ENCODE measurements at places on chromosomes 16 and 17.

DNA sequence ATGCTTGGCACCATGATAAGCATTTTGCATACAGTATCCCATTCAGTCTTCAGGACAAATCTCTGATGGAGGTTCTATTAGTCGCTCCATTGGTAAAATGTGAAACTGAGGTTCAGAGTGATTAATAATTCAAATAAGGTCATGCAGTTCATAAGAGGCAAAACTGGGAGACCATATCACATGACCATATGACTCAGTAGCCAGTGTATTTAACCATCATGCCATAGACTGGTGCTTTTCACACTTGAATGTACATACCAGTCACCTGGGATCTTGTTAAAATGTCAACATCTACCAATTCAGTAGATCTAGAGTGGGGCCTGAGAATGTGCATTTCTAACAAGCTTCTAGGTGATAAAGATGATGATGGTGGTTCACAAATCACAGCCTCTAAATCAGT is 4.3 kb downstream of the ACSM3 start:
- peak; percentile 0 for DNase-seq

GRCh38 chr17:67441052-67441895 is 64.2 kb downstream of the PITPNC1 start:
- peak; percentile 74 for DNase-seq

DNA sequence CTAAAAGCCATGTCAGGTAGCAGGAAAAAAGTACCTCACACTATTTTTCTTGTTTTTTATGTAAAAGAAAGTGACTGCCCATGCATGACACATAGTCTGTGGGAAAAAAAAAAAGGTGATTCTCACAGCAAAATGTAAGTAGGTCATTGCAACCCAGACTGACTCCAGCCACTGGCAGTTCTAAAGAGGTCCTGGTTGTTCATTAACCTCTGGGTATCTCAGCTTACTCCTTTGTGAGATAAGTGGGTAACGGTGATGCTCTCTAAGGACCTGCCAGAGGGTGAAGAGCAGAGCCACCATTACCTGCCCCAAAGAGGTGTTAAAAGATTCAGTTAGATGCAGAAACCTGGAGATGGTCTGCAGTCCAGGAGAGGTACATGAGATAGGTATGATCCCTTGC is 531.9 kb downstream of the GRIN2A start:
- DNase-seq, result no peak

DNA sequence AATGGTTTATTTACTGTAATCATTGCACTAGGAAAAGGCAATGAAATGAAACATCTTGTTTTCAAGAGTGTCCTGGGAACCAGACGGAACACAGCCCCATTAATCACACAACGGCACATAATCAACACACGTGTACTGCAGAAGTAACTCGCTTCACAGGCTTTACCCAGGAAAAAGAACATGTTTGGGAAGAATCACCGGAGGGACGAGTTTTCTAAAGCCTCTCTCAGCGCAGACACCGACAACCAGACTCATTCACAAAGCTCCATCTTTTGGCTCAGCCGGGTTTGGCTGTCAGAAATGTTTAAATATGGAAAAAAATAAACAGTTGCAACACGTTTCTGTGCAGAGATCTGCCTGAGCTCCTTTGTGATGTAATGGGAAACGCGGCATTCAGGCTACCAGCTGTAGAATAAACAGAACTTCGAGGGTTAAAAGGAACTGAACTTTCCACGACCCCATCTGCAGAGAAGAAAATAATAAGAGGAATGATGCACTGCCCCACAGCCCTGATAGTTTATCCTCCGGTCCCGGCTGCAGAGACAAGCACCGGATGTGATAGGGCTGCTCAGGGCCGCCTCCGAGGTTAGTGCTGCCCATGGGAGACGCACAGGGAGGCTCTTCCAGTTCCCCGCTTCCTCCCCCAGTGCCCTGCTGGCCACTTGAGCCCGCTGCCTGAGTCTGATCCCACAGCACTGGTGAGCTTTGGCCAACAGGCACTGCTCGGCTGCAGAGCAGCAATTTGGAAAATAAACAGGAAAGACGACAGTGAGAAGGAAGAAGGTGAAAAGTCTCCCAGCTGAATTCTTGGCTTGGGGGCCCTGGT is 119.8 kb downstream of the HIC1 start:
- DNase-seq, result peak; percentile 99

GRCh38 chr17:44966348-44967025 is 1.6 kb downstream of the C1QL1 start:
- no peak for DNase-seq

- no peak for DNase-seq
Measured at GRCh38 chr17:80185968-80186367, 16.1 kb downstream of the CARD14 start.

GRCh38 chr17:77489239-77489892 is 348.6 kb downstream of the SEC14L1 start:
- DNase-seq, result no peak

DNA sequence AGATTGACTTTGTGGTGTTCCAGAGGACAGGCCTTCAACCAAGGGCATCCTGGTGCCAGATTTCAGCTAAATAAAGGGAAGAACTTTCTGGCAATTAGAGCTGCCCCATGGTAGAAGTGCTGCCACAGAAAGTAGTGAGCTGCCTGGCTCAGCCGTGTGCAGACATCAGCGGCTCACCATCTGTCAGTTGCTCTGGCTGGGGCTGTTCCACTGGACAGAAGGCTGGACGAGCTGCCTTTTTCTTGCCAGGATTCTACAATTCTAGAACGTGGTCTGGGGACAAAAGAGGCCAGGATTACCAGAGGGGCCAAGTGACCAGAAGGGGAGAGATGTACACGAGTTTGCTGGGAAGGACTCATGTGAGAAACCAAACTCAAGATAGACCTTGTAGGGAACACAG is 107.0 kb upstream of the RPL38 start:
- no peak for DNase-seq

GRCh38 chr17:6752068-6752909 is 3.6 kb upstream of the XAF1 start:
- peak; percentile 100 for DNase-seq

DNA sequence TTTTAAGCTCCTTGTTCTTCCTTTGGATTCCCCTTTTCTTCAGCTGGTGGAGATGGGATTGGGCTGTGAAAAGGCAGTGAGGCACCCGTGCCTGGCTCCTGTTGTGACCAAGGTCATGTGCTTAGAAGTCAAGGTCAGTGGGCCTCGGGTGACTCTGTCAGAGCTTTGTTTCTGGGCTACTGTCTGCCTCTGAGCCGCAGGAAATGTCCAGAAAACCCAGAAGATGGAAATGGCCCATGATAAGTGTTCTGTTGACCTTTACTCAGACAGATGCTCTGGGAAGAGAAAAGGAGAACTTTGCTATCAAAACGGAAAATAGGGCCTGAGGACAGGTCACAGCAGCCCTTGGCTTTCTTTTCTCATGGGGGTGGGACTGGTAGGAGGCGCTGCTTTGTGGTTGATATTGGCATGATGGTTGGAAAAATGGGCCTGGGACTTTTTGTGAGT is 2.9 kb downstream of the ABCC1 start:
- no peak for DNase-seq

GRCh38 chr17:30477774-30478115 is 537 bp downstream of the GOSR1 start:
- peak; percentile 51 for DNase-seq

DNA sequence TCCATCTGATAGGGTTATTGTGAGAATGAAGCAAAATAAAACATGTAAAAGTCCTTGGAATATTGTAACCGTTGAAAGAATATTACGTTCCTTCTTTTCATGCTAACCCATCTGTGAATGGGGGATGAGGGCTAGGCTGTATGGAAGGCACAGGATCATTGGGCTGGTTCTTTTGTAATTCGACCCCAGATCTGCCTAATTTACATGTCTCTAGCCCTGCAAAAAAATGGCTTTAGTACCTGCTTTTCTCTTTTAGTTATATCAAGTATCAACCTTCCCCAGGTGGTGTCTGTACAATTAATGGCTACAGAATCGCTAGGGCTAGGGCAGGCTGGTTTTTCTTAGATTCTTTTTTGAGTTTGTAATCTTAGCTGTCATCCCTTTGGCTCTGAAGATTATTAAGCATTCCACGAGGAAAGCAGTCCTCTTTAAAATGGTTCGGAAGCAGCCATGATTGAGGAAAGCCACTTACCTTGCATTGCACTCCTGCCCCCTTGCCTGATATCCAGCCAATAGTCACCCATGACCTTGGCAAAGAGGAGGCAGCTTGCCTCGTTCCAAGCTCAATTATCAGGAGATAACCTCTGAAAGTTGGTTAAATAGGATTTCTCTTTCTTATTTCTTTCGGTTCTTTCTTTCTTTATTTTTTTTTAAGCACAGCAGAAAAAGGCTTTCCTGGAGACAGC is 153.9 kb upstream of the ZKSCAN2 start:
- DNase-seq, result no peak

GRCh38 chr17:33071656-33072055 is 80.0 kb downstream of the SPACA3 start:
- no peak for DNase-seq

GRCh38 chr17:81967533-81968395 is 6.8 kb upstream of the NOTUM start:
- DNase-seq, result peak; percentile 65

GRCh38 chr17:81084680-81085419 is 49.9 kb downstream of the BAIAP2 start:
- no peak for DNase-seq

DNA sequence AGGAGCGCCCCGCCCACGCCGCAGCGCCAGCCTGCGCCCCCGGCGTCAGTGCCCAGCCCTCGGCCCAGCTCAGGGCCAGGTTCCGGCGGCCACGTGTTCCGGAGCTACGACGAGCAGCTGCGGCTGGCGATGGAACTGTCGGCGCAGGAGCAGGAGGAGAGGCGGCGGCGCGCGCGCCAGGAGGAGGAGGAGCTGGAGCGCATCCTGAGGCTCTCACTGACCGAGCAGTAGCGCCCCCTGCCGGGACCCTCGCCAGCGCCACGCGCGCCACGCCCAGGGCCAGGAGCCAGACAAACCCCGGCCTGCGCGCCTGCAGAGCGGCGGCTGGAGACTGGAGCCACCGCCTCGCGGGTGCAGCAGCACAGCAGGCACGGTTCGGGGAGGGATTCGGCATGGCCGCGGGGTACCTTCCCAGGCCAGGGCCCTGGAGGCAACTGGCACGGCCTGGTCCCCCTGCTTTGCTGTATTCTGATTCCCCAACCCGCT is 9.3 kb downstream of the CORO6 start:
- DNase-seq, result peak; percentile 83

GRCh38 chr16:22008215-22009059 is 526 bp downstream of the MOSMO start:
- DNase-seq, result peak; percentile 43

DNA sequence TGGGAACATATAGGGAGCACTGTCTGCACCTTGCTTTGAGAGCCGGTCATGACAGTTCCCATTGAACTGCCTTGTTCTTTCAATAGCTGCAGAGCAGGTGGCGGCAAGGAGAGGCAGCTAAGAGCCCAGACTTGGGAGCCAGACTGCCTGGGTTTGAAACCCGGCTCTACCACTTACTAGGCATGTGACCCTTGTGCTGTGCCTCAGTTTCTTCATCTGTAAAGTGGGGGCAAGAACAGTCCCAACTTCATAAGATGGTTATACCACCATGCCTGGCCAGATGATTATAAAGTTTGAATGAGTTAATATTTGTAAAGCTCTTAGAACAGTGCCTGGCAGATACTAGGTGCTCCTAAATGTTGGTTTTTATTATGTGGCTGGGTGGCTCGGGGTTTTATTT is 14.4 kb downstream of the ERBB2 start:
- DNase-seq, result no peak

DNA sequence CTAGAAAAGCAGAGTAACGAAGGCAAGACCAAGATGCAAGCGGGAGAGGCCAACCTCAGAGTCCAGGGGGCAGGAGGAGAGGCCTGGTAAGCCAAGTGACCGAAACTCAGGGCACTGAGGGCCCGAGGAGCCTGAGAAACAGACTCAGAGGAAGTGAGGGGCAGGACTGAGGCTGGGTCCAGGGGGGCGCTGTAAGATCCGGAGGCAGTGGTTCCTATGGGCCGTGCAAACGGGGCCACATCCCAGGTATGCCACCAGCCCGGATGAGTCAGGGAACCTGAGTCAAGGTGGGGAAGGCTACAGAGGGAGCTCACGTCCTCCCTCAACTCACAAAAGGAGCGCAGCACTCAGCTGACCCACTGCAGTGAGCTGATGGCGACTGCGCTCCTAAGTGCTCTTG is 8.3 kb downstream of the ZDHHC7 start:
- DNase-seq, result no peak

- DNase-seq, result no peak
Measured at GRCh38 chr16:86964796-86965241, 352.4 kb downstream of the C16orf95 start.

GRCh38 chr16:89043636-89044417 is 49.8 kb upstream of the ACSF3 start:
- DNase-seq, result no peak

GRCh38 chr17:45394913-45395568 is 37.6 kb downstream of the ARHGAP27 start:
- peak; percentile 86 for DNase-seq

DNA sequence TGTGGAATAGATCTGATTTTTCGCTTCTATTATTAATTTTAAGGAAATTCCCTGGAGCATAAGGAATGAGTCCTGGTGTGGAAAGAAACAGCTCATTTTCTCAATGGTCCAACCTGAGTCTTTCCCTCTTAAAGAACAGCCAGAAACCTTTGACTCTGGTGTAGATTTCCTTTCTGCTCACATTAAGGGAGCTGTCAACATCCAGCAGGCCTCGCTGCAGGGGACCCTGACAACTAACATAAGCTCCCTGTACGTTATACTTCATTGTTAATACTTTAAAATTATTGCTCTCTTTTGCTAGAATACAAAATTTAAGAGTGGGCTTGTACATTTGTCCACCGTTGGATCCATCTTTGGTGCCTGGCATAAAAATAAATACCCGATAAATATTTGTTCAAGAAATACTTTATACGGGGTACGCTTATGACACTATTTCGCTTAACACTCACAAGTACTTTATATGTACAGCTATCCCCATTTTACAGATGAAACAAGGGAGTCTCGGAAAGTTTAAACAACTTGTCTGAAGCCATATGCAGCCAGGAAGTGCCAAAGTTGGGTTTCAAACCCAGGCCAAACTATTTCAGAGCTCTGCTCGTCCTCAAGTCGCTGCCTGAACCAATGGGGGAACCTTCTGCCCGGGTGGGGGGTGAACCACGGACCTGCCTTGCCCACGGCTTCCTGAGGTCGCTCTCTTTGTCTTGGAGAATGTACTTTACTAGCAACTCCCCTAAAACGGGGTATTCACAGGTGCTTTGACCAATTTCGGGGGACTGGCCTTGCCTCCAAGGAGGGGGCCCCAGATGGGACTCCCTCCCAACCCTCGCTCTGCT is 611 bp downstream of the SMARCE1 start:
- peak; percentile 68 for DNase-seq

- peak; percentile 1 for DNase-seq
Measured at GRCh38 chr16:64711596-64711995, 410.3 kb downstream of the CDH11 start.

DNA sequence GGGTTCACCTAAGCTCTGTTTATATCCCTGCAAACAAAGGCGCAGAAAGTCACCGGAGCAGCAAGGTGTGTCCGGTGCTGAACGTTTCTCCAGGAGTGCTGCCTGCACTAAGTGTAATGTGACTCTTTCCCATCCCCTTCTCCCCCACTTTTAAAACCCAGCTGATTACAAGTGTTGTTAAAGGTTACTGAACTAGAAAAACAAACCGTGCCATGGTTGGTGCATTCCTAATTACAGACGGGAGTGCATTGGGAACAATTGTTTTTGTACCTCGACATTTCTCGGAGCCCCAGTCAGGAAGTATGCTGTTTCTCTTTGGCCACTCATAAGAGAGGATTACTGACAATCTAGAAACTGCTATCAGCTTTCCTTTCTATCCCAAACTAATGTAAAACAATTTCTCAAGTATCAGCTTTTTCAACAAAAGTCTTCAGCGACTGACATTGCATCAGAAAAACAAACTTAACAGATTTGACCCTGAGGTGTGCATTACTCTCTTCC is 441.0 kb upstream of the SALL1 start:
- DNase-seq, result no peak

GRCh38 chr16:48143812-48144368 is 11.9 kb downstream of the ABCC12 start:
- DNase-seq, result no peak
